SIG-M5 (cell line): ENCODE measurements at places on chromosomes 7 and 10.

DNA sequence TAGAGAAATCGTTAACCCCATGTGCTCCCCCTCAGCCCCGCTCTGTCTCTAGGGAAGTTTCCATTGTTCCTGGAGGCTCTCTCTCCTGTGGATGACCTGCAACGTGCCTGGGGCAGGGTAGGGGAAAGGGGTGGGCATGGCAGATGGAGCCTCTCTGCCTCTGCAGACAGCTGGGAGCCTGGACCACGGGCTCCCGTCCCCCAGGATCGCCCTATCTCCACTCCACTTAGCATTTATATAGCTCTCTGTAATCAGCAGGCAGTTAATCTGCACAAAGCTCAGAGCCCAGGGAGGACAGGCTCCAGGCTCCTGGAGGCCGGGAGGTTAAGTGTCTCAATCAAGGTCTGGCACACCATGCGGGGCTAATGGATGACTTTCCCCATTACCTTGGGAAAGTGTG, 369.7 kb downstream of the PLXNA4 start:
- no peak for DNase-seq

DNA sequence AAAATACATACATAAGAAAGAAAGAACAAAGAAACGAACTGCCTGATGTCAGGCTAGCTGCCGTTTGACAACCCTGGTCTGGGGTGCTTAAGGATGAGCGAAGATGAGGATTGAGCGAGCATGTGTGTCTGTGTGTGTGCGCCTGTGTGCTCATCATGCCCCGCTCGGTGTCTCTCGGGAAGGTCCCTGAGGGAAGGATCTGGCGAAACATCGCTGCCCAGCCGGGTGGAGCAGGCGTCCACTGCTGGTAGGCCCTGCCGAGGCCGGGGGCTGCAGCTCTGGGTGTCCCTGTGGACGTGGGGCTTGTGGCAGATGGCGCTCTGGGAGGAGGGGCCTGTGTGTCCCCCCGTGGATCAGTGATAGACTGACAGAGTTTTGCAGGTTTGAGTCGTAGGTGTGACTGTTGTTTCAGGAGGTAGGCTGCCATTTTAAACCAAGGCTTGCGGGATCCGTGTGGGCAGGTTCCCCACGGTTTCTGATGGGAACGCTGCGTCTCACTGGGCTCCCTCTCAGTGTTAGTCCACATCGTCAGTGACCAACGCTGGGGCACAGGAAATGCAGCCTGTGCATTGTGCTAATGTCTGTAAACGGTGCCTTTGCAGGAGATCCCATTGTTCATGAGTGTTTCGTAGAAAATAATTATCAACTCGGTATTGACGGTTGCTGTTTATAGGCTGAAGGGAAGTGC, 5.9 kb upstream of the SUN1 start:
- DNase-seq, result no peak

DNA sequence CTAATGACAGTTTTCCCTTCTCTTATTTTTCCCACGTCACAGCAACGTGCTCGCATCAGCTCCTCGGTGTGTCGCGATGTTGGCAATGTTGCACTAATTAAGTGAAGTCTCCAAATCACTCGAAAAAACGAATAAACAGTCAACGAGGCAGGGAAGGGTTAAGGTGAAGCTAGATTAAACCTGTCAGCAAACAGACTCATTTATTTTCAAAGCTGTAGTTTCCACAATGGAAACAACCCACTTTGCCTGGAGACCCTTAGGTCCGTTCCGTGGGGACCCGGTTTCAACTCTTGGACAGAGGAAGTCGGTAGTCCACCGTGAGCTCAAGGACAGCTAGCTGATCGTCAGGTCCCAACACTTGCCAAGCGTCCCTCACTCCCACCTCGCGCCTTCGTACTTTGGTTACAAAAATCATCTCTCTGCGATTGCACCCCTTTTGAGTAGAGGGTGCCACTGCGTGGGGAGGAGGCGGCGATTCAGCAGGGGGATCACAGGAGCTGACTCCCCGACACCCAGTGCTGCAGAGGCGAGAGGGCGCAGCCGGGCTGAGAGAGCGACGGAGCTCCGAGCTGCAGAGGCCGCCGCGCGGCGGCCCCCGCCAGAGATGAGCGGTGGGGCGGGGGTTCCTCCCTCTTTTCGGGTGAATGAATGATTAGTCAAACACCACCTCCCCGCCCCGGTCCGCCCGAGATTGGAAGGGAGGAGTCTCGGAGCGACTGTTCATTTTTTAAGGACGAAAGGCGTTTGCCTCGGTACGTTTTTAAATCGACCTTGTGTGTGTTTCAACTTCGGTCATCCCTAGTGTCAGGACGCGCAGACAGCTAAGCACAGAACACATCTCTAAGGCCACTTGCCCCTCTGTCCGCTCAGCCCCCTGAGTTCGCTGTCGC, 1.3 kb upstream of the BMPER start:
- DNase-seq, result no peak

- no peak for DNase-seq
These were observed 177.1 kb downstream of the FRMD4A start for GRCh38 chr10:14153570-14154055.

DNA sequence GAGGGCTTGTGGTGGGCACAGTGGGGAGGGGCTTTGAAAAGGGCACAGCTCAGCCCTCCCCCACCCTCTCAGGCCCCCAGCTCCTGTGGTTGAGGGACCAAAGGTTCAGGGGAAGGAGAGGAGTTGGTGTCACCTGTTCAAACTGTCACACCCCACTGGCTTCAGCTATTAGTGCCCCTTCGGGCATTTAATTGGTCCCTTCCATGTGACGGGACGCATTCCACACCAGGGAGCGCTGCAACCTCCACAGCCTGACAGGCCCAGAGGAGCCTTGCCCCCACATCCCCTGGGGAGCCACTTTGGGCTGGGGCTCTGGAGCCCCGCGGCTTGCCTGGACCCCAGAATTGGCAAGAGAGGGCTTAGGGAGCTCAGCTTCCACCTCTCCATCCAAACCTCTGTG, 75.7 kb downstream of the C10orf105 start:
- no peak for DNase-seq

DNA sequence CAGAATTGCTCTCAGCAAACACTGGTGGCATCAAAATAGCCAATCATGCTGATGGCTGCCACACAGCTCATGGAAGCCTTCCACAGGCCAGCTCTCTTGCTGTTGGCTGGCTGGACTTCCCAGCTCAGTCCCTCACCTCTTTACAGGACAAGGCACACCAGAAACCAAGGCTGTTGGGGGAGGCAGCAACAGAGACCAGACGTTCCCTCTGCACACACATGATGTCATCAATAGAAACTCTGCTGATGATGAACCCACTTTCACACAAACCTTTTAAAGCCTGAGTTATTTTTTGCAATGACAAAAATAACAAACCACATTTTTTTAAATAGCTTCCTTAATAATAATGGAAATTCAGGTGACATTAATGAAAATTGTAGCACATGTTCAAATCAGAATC, 300.9 kb upstream of the C7orf33 start:
- DNase-seq, result no peak

GRCh38 chr7:41219276-41219675, 483.6 kb downstream of the INHBA start:
- DNase-seq, result no peak
